ENCODE measurements at places on chromosomes 6 and 20. TPM values are rescaled to one million over a fixed set of nuclear protein-coding genes. Genes with fewer than 3 reads are reported as not detected.

- DNase-seq: no peak
These were observed 26.1 kb upstream of the KCNQ5 start for GRCh38 chr6:72595812-72596211.

Gene FOXA2
- total RNA-seq: 14.2 TPM

Gene DNMT3B
- total RNA-seq: 4.3 TPM

GRCh38 chr20:63127700-63128364 lies 88.1 kb downstream of the YTHDF1 start:
- no peak for DNase-seq

Gene IPCEF1
- total RNA-seq: 1.7 TPM

GRCh38 chr6:39282774-39283173 lies 31.4 kb downstream of the KCNK17 start:
- no peak for DNase-seq

DNA sequence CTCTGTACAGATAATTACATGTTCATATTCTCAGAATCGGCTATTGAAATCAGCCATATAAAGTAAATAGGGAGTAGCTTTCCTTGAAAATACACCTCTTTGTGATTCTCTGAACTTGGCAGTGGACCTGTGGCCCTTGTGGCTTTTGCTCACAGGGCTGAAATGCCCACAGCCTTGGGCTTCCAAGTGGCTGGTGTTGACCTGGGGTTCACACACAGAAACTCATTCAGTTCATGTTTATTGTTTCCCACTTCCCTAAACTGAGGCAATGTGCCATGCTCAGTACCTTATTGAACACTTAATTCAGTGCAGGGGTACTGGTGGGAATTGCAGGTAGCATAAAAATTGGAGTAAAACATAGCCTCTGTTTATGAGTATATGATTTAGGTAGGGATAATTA lies 19.1 kb upstream of the TULP4 start:
- no peak for DNase-seq
